Upper lobe of left lung (tissue), 6 donors: ENCODE measurements at places on chromosomes 12 and 14. TPM values are rescaled to one million over a fixed set of nuclear protein-coding genes. Genes with fewer than 3 reads are reported as not detected.

- no peak overlapping the region for H3K4me3 ChIP-seq
- no peaks in the 10 kb centered on the region for H3K4me1 ChIP-seq
- no peak for DNase-seq
- H3K27me3 ChIP-seq, result no peaks in the 10 kb centered on the region
- no peak overlapping the region for H3K27ac ChIP-seq
Observed at GRCh38 chr12:74775276-74775675, 237.6 kb downstream of the ATXN7L3B start.

- peak overlapping the region; percentile 6 for H3K4me3 ChIP-seq
- H3K27ac ChIP-seq, result peak overlapping the region; percentile 85
- peaks cover 18% of the 10 kb centered on the region for H3K4me1 ChIP-seq
- no peaks in the 10 kb centered on the region for H3K27me3 ChIP-seq
- no peak for DNase-seq
Observed at GRCh38 chr12:32486158-32486557, 86.8 kb downstream of the FGD4 start.

- no peaks in the 10 kb centered on the region for H3K4me1 ChIP-seq
- no peaks in the 10 kb centered on the region for H3K36me3 ChIP-seq
- no peak overlapping the region for H3K4me3 ChIP-seq
Observed at GRCh38 chr12:105858981-105859710, 279.6 kb downstream of the NUAK1 start.

DNA sequence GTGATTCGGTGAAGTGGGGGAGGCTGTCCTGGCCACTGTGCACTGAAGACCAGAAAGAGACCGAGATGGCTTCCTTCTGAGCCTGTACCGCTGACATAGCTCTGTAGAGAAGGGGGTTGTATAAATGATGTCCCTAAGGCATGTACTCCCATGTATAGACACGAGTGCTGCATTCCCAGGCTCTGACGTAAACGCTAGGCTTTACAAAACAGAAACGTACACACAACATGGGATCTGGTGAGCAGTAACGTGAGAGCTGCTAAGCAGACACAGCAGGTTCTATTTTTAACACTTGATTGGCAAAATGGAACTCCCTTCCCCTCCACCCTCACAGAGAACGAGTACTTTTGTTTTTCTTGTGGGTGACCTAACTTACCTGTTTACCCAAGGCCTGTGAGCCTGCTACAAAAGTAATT is 35.9 kb downstream of the ACADS start:
- no peak for DNase-seq
- no peaks in the 10 kb centered on the region for H3K4me1 ChIP-seq
- H3K27me3 ChIP-seq, result no peaks in the 10 kb centered on the region
- peaks cover 58% of the 10 kb centered on the region for H3K36me3 ChIP-seq
- peak overlapping the region; percentile 48 for H3K27ac ChIP-seq
- H3K4me3 ChIP-seq, result no peak overlapping the region

GRCh38 chr12:67790660-67791059 is 142.1 kb downstream of the DYRK2 start:
- no peaks in the 10 kb centered on the region for H3K27me3 ChIP-seq
- no peaks in the 10 kb centered on the region for H3K4me1 ChIP-seq
- H3K36me3 ChIP-seq, result no peaks in the 10 kb centered on the region
- no peak overlapping the region for H3K4me3 ChIP-seq
- no peak overlapping the region for H3K27ac ChIP-seq

CLEC4A gene
- total RNA-seq, result 26.2 TPM

DNA sequence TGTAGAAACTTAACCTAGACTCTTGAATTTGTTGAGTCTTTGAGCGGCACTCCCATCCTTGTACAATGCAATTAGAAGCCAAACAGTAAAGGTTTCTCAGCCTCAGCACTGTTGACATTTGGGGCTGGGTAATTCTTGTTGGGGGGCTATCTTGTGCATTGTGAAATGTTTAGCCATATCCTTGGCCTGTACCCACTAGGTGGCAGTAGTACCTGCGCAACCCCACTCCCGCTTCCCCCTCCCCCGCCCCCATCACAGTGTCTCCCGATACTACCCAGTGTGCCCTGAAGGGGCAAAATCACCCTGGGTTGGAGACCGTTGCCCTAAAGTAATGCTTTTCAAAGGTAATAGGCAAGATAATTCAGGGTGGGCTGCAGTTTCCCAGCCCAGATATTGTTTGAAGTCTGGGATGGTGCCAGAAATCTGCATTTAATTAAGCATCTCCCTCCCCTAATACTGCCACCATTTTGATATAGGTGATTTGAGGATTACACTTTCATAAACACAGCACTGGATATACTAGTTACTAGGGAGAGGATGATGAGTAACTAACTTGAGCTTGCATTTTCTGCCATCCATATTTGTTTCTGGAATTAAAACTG is 1.8 kb downstream of the COX6A1 start:
- H3K36me3 ChIP-seq, result peaks cover 48% of the 10 kb centered on the region
- peaks cover 17% of the 10 kb centered on the region for H3K4me1 ChIP-seq
- no peak overlapping the region for H3K4me3 ChIP-seq
- DNase-seq, result no peak

CLEC2A gene
- not detected for total RNA-seq
